Epithelial cell of proximal tubule (primary cell): ENCODE measurements at places on chromosomes 7 and 10.

DNA sequence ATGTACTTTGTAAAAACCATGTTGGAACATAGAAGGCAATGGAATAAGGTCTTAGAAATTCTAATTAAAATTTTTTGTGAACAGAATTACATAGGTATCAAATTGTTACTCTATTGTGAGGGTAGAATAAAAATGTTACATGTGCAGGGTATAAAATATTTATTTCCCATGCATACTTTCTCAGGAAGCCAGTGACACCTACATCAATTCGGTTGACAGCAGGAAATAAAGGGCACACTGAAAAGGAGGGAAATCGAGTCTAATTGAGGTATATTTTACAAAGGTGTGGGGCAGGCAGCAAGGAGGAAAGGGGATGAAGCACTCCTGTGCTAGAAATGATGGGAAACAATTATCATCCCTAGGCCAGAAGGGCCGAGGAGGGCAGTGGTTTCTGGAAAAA is 244.9 kb downstream of the C7orf25 start:
- DNase-seq, result no peak

DNA sequence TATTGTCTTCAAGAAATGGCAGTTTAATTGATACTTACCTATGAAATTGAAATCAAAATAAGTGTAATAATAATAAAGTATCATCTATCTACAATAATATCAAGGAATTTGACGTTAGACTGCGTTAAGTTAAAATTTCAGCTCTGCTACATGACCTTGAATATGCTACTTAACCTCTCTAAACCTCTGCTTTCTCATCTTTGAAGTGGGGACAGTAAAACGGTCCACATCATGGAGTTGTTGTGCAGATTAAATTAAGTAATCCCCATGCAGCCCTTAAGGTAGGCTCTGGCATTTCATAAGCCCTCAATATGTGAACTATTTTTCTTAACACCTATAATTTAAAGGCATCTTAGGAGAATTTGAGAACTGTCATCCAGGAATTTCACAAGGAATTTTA is 252.4 kb upstream of the PHF14 start:
- DNase-seq, result no peak

DNA sequence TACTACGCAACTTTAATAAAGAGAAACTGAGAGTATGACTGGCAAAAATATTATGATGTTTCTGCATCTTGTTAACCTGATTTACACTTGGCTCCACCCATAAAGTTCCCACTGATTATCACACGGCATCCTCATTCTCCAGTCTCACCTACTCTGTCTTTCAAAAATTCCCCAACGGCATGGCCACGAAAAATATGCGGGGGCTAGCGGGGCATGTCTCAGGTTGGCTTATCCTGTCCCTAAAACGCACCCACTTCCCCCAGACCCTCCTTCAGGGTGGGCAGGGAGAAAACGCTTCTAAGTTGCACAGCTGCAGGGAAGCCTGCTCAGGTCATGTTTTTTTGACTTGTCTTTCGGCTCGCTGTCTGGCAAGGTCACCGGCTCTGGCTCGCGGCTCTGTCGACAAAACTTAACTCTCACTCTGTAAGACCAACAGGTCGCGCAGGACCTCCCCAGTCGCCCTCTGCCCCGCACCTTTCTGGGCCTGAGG is 3.8 kb downstream of the CDK6 start:
- DNase-seq, result no peak

DNA sequence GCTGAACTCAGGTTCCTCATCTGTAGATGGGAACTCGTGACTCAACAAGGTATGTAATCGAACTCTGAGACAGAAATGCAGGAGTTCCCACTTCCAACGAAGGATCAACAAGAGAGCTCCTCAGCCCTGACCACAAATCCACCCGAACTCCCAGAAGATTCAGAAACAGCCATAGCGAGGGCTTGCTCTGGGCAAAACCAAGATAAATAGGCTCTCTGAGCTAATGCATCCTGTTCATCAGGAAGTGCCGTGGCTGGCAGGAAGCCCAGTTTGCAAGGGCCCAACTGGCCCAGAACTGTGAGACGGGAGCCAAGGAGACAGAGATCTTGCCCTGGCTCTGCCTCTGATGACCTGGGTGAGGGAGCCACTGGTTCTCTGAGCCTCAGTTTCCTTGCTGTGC is 141.7 kb upstream of the PFKP start:
- no peak for DNase-seq

GRCh38 chr7:142813226-142813625 is 41.6 kb upstream of the EPHB6 start:
- DNase-seq, result no peak

DNA sequence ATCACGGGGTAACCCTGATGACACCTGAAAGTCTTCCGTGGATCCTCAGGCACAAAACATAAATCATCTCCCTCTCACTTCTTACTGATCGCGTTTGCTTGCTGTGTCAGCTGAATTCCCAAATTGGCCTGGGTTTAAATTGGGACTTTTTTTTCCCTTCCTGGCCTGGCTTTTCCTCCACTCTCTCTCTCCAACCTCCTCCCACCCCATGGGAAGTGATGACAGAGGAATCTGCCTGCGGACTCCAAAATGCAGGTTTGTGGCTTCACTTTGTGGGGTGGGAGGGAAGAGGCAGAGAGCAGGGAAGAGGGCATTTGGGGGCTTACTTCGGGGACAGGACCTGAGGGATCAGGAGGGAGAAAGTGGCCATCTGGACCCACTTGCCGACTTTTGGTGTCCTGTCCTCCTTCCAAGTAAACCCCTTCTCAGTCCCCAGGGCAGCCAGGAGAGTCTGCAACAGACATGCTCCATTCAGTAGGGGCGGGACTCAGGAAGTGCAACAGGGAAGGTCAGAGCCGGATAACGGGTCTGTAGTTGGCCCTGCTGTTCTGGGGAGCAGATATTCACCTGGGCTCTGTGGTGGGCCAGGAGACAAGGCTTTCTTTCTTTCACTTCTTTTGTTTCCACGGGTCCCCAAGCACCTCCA is 172.7 kb downstream of the PLXNA4 start:
- no peak for DNase-seq

DNA sequence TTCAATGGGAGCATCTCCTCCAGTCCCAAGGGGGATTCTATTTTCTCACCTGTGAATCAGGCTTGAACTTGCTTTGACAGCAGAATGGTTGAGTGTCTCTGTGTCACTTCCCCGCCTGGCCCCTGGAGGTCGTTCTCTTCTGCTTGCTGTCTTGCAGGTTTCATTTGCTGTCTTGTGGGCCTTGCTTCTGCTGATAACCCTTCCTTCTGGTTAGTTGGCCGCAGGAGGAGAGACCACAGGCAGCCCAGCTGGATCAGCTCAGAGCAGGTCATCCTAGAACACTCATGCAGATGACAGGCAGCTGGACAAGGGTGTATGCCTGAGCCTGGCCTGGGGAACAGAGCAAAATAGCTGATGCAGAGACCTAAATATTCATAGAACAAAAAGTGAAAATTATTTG is 344.2 kb upstream of the ADARB2 start:
- no peak for DNase-seq

- no peak for DNase-seq
These were observed 87.9 kb downstream of the TPK1 start for GRCh38 chr7:144747936-144748335.

DNA sequence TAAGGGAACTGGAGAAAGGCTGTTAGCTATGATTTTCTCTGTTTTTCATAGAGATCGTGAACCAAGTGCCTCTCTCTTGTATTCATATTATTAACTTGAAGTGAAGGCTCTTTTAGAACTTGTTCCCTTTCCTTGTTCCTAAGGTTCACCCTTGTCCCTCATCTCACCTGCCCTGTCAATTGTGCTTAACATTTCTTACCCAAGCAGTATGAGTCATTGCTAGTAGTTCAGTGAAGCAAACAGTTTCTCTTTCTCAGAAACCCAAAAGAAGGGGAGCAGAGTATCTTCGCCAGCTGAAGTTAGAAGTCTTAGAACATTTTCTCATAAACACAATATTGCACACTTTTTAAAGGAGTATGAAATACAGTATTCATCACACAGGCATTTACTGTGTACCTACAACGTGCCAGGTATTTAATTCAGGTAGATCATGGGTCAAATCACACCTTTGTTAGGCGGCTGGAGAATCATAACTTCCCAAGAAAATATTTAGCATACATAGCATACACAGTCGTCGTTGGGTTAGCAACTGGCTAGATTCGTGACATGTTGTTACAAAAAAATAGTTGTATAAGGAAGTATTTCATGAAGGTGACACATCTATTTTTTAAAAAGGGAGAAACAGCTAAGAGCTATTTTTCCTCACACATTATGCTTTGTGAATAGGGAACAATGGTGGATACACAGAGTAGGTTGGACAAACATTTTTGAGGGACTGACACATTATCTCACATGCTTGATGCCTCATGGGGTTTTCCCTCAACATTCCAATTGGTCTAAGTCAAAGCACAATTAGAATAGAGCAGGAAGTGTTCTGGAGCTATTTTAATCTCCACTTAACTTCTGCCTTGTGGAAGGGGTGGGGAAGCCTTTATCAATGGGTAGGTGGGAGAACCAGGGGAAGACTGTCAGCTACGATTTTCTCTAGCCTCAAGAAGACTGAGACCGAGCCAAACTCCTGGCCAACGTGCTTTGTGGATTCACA is 13.2 kb downstream of the HDAC9 start:
- DNase-seq, result peak; percentile 98

- DNase-seq, result no peak
These were observed 5.7 kb downstream of the PLCE1 start for GRCh38 chr10:93999401-93999851.

DNA sequence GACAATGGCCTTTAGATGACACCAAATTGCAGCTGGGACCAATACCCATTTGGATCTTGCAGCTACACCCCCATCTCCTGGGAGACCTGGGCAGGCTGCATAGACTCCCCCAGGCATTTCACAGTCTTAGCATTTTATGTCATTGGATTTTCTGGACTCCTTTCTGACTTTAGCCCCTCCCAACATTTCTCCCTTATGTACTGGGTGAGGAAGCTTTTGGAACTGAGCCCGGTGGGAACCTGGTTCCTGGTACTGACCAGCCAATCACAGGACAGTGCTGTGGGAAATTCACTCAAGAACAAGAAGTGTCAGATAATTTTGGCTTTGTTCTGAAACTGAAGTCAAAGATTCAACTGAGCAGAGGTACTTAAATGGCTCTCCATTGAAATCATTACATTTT is 177.7 kb downstream of the ACTR3B start:
- no peak for DNase-seq

- DNase-seq, result no peak
These were observed 78.1 kb downstream of the HDAC9 start for GRCh38 chr7:18573410-18574234.

DNA sequence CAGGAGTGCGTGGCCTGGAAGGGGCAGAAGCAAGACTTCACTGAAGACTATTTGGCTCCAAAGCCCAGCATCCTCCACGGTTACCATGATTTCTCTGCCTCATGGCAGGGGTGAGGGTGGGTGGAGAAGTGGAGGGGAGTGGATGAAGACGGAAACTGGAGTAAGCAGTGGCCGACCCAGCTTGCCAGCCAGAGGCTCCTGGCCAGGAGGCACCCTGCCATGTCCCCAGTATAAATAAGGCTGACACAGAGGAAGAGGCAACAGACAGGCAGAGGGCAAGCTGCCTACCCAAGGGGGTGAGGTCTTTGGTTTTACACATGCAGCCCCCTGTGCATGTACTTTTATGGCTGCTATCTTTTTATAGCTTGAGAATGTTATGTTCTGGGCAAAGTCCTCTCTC is 102.6 kb upstream of the TBX20 start:
- no peak for DNase-seq

DNA sequence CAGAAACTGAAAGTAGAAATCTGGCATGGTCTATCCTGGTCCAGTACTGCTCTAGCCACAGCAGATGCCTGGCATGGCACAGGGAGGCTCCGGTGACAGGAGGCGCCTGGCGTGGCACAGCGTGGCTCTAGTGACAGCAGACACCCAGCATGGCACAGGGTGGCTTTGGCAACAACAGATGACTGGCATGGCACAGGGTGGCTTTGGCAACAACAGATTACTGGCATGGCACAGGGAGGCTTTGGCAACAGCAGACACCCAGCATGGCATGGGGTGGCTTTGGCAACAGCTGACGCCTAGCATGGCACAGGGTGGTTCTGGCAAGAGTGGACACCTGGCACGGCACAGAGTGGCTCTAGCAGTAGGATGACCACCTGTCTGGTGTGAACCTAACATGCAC is 480.5 kb upstream of the FOXK1 start:
- DNase-seq, result no peak

DNA sequence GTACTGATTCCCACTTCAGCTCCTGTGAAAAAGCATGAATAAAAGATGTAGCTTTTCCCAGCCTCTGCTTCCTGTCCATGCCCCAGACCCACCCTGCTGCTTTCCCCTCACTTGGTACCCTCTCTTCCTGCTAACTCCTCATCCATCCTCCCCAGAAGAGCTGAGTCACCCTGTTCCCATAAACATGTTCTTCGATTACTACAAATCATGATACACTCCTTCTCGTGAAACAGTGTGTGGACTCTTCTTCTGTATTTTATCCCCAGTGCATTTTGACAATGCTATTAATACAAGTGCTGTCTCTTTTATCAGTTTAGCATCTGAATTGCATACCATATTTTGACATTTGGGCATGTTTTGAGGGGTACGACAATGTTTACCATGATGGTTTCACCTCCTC is 45.8 kb upstream of the SORBS1 start:
- no peak for DNase-seq

DNA sequence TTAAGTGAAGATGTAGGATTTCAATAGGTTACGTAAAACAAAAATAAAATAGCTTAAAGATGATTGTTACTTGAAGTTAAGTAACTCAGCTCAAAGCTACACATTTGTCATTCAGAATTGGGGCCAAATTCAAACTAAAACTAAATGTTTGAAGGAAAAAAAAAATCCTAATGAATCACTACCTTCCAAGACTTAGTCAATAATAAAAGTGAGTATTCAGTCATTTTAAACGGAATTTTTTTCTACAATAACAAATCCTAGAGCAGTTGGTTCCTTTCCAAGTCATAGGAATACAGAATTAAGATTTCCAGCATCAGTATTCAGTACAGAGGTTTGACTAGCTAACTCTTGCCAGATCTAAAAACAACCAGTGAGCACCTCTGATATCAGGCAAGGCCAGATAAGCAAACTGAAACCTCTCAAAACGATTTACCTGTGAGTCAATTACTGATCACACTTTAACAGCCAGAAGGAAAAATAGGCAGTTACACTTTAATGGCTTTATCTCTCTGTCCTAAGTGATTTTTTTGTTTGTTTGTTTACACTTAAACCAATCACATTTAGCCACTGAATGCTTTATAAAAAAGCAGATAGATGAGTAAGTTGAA is 669.8 kb upstream of the ANKRD30A start:
- DNase-seq, result no peak

- no peak for DNase-seq
These were observed 22.5 kb downstream of the EPHB4 start for GRCh38 chr7:100804681-100805431.

GRCh38 chr7:36003343-36003742 is 149.7 kb upstream of the EEPD1 start:
- no peak for DNase-seq

DNA sequence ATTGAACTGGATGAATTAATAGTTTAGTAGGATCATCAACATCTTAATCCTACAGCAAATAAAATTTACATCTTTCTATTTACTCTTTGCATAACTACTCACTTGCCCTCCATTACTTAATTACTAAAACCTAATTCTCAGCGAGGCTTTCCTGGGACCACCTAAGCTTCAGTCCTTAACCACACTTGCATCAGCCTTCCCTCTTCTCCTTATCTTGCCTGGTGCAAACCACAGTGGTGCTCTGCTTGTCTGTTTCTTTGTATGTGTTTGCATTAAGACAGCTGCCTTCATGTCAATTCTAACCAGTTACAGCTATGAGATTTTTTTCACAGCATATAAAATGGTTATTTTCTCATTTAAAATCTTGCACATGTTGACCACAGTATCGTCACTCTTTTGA is 72.6 kb upstream of the ZNF92 start:
- DNase-seq, result no peak

GRCh38 chr7:80679921-80680907 is 41.8 kb downstream of the CD36 start:
- no peak for DNase-seq
